KBM-7 (cell line): ENCODE measurements at places on chromosomes 12 and 14.

DNA sequence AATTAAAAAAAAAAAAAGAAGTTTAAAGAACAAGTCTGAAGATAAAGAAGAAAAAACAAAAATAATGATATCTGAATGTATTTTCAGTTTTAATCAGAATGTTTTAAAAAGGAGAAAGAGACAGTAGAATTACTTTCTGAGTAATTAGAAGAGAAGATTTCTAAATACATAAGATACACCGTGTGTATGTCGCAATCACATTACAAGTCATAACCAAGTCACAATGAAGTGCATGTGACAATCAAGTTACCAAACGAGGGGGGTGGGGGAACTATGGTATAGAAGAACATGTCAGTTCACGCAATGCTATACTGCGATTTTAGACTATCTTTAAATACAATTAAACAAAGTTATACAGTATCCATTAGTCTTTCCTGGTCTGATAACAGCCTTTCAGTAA is 1464.1 kb upstream of the FLRT2 start:
- DNase-seq = no peak

DNA sequence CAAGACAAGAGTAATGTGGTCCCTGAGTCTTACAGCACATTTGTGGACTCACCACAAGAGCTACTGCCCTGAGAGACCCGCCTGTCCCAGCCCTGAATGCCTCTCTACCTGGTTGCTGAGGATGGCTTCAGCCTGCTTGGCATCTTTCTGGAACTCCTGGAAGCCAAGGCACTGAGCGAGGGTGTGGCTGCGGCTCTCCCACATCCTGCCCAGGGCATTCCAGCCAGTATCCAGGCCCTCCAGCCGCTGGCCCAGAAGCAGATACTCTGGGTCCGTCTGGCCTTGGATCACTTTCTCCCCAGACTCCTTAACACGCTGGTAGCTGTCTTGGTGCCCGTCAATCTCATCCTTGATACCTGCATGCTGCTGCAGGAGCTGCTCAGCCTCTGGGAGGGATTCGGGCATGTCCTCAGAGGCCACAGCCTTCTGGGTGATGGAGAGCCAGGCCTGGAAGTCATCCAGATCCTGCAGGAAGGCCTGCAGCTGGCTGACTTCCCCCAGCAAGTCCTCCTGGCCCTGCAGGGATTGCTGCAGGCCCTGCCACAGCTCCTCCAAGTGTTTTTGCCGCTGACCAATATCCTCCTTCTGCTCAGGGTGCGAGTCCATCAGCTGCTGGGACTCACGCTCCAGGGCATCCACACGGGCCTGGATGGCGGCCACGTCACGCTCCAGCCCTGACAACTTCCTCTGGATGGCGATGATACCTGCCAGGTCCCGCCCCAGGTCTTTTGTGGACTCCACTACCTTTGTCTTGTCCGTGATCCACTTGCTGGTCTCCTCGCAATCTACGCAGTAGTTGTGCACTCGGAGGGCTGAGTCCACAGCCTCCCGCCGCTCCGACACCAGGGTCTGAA is 82.3 kb downstream of the PLEKHG3 start:
- DNase-seq = no peak

GRCh38 chr14:56129933-56130332 is 11.7 kb downstream of the PELI2 start:
- DNase-seq = peak; percentile 85

DNA sequence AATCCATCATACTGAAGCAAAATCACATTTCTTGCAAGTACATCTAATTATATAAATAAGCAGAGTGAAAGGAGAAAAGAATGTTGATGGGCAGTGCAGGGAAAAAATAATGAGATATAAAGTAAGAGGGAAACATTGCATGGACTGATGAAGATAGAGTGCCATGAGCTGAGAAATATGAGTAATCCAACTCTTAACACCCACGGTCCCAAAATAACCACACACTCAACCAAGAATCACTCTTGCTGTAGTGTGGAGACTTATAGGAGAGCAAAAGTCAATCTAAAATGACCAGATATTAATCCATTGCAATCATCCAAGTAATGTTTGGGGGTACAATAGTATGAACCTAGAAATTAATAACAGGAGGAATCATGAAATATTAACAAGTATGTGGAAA is 40.2 kb downstream of the MYF5 start:
- DNase-seq = no peak

GRCh38 chr14:95494456-95494855 is 22.0 kb downstream of the SYNE3 start:
- DNase-seq = no peak

GRCh38 chr14:79466938-79467527 is 744.3 kb downstream of the DIO2 start:
- no peak for DNase-seq

DNA sequence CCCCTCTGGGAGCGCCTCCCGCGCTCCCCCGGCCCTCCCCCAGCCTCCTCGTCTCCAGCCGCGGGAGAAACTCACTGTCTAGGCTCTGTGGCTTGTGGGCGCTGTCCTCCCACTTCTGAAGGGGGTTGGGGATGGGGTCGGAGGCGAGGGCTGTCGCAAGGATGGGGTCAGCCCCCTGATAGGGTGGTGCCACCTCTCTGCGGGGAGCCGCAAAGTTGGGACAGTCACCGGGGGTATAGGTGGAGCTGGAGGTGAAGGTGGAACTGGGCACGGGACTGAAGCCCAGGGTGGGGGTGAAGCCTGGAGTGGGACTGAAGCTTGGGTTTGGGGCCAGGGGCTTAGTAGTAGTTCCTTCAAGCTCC is 12.2 kb downstream of the TNFRSF1A start:
- no peak for DNase-seq
